Prostate gland (tissue), 2 donors: ENCODE measurements at places on chromosomes 5 and 9. TPM values are rescaled to one million over a fixed set of nuclear protein-coding genes. Genes with fewer than 3 reads are reported as not detected.

TICAM2 gene
- 1.9 TPM for total RNA-seq

PCDHB13 gene
- 6.5 TPM for total RNA-seq

C5orf34 gene
- 1.5 TPM for total RNA-seq

MARCOL gene
- total RNA-seq: not detected
